ENCODE measurements at places on chromosomes 4 and X.

DNA sequence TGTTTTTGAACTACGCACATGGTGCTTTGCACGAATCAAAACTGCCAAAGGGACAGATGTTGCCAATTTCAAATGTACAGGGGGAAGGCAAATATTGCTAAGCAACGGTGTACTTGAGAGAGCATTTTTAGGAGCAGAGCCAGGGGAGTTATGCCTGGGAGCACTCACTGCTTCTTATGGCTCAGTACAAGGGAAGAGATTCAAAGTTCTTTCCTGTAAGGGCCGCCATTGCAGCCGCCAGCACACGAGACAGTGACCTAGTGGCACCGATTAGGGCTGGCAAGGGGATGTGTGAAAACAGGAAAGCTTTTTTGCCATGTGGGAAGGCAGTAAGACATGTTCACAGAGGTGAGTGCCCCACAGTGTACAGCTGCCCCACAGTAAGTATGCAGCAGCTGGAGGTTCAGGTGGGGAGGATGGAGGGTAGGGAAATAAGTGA, 133.8 kb downstream of the AFF1 start:
- no peak for DNase-seq

DNA sequence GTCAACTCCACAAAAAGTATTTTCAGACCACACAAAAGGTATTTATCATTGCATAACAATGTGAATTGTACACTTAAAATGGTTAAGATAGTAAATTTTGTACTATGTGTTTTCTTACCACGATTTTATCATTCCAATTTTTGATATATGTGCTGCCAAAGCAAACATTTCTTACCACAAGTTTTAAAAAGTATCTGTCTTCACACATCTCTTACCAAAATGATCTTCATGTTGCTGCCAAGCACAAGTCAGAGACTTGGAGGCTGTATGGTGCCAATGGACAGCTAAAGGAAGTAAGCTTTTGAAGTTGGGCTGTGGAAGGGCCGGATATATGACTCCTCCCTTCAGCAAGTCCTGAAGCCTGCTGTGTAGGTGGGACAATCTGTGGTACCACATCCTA, 67.9 kb downstream of the TMLHE start:
- no peak for DNase-seq

- DNase-seq, result no peak
Measured at GRCh38 chr4:74255096-74255495, 53.2 kb upstream of the EPGN start.

GRCh38 chrX:130799393-130799792, 103.6 kb downstream of the ENOX2 start:
- DNase-seq, result no peak

- no peak for DNase-seq
Measured at GRCh38 chr4:82786828-82787227, 11.8 kb downstream of the SCD5 start.

GRCh38 chrX:153766098-153766817, 2.2 kb downstream of the PLXNB3 start:
- no peak for DNase-seq

DNA sequence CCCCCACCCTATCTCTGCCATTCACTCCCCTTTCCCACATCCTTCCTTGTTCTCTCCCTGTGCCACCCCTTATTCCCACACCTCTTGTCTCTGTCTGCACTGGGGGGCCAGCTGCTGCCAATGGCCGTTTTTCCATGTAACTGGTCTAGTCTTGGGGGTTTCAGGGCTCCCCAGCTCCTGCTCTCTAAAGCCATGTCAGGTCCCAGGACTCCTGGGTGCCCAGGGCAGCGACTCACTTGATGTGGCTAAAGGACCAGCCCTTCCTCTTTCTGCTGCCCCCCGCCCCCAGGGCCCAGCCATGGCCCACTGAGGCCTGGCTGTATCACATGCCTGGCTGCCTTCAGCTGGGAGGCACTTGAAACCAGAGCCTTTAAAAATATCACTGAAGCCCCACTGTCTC, 10.0 kb downstream of the NLGN3 start:
- no peak for DNase-seq

GRCh38 chr4:24495388-24495787, 89.0 kb downstream of the DHX15 start:
- DNase-seq, result no peak

DNA sequence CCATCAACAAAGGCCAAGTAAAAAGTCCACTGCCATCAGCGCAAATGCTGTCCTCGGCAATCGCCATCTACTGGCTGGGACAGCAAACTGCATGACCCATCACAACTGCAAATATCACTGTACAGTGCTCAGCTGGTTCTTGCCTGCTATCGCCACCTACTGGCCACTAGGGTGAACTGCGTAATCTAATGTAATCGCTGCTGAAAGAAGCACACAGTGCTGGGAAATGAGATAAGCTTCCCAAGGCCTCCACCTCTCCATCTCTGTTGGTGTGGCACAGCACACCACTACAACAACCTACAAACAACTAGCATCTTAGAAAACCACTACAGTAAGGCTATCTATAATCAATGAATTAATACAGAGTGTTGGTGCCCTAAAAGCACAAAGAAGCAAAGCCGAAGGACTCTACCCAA, 298.3 kb downstream of the TEX13A start:
- DNase-seq, result no peak

GRCh38 chr4:90718931-90719330, 591.7 kb downstream of the CCSER1 start:
- no peak for DNase-seq

- DNase-seq, result no peak
Measured at GRCh38 chrX:9786798-9787635, 788 bp downstream of the SHROOM2 start.

GRCh38 chr4:37967736-37968135, 7.5 kb downstream of the PTTG2 start:
- DNase-seq, result no peak

GRCh38 chr4:163111588-163111987, 55.1 kb downstream of the NAF1 start:
- DNase-seq, result no peak

DNA sequence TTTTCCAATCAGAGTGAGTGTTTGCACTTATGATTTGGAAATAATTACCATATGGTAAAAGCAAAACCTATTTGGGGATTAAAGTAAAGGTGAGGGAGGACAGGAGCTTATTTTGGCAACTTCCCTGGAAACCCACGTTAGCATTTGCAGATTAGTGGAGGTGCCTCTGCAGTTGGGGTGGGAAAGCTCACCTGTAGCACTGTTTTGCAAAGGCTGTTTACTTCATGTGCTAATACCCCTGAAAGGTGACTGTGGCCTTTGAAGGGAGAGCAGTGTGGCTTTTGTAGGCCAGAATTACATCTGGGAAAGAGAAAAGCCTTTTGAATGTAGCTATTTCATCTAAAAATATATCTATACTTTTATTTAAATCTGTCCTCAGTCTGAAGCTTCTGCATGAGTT, 9.4 kb downstream of the SUPT20HL1 start:
- no peak for DNase-seq

GRCh38 chrX:330726-331150, 12.1 kb upstream of the GTPBP6 start:
- no peak for DNase-seq

DNA sequence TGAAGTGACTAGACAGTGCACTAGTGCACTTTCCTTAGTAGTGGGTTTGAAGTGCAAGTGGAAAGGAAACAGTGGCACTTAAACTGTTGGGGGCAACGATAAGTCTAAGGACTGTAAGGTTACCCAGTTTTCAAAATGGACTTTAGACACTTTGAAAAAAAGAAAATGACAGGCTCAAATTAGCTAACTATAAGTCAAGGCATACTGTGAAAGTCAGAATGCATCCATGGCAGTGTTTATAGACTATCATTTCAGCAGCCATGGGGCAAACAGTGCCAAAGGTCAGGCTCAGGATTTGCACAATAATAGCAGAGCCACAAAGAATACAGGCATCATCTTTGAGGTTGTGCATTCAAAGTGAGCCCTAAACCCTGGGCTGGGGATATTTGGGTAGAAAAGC, 104.4 kb downstream of the CXCL13 start:
- no peak for DNase-seq

GRCh38 chrX:139692908-139693307, 15.1 kb downstream of the MCF2 start:
- no peak for DNase-seq

DNA sequence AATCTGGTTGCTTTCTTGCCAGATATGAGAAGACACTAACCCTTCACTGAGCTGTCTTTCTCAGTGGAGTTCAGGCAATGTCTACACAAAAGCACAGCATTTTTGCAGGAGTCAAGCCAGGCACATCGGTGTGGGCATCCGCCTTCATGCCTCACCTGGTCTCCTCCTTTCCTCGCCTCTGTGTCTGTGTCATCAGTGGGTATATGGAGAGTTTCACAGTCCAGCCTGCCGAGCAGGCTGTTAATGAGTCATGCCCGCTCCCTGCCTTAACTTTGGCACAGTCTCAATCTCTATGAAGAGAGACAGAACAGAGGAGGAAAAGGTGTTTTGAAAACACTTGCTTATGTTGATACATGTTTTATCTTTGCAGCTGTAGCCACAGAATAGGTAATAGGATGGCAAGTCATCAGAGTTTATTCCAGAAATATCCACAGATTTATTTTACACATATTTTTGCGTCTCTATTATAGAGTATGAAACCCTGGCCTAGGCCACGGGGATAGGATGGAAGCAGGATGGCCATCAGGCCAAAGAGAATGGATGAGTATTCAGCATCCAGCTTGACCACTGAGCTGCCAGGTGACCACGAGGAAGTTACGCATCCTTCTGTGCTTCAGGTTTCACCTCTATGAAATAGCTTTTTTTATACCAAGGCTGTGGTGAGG, 32.8 kb upstream of the MAML3 start:
- no peak for DNase-seq

DNA sequence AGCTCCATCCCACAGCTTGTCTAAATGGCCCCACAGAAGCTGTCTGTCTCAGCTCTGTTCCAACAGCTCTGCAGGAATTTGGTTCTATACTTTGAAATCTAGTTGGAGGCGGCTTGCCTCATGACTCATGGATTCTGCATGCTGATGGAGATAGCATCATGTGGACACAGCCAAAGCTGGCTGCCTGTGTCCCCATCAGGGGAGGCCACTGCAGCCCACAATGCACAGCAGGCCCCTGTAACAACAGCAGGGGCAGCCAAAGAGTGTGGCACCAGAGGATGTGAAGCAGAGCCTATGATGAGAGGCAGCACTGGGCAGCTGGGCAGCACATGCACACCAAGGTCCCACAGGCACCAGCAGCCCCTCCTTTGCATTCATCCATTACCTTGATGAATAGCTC, 67.2 kb downstream of the DCAF12L1 start:
- no peak for DNase-seq

- no peak for DNase-seq
Measured at GRCh38 chrX:15430584-15430983, 46.4 kb upstream of the VEGFD start.

DNA sequence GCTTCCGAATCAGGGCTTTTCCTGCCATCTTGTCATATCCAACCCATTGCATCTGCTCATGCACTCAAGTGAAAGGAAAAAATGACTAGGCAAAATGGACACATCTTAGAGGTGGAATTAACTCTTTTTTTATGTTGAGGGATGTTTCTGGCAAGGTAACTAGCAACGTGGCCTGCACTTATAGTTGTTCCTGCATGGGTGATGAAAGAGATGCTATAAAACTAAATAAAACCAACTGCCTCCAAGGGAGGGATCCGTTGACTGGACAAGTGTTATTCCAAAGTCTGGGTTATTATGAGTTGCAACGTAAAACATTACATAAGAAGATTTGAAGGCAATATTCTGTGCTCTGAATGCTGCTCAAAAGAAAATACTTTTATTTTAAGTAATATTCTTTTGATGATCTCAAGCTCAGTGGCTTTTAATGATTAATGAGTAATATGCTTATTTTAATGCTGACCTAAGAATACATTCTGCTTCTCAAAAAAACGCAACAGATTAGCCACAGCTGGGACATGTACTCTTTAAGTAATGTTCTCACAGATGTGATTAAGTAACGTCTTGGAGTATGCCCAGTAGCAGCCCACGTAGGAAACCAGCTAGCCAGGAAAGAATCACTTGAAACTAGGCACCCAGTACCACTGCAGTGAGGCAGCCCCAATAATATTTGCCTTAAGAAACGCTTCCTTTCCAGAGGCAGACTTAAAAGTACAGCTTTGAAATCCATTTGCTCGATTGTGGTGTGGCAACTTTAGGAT, 27.4 kb downstream of the KLF3 start:
- no peak for DNase-seq

GRCh38 chr4:61246034-61246433, 45.9 kb downstream of the ADGRL3 start:
- no peak for DNase-seq

DNA sequence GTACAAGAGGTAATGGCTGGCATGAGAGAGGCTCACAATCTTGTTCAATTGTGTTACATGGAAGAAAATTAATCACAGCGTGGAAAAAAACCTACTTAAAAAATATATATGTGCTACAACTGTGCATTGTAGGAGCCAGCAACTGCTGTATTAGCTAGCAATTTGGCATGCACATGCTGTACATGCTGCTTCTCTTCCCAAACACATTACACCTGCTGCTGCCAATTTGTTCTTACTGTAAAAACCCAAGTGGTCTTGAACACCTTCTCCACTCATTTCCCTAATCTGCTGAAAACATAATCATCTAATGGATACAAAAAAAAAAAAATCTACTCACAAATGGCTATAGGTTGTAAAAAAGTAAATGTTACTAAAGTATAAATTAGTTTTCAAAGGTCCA, 264.2 kb downstream of the INPP4B start:
- DNase-seq, result no peak

DNA sequence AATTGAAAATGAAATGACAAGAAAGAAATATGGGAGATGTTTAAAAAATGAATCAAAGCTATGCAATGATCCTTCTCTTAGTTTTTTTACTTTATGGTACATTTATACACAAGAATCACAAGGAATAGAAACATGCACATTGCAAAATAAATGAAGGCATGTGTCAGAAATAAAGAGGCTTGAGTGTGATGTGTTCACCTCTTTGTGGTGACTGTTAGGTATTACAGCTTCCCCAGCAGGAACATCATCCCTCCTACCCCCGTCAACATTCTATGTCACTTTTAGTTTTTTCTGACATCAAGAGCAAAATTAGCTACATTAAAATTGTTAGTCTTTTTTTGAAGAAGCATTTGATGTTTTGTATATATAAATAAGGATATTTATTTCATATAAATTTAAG, 214.8 kb downstream of the SLC4A4 start:
- no peak for DNase-seq

DNA sequence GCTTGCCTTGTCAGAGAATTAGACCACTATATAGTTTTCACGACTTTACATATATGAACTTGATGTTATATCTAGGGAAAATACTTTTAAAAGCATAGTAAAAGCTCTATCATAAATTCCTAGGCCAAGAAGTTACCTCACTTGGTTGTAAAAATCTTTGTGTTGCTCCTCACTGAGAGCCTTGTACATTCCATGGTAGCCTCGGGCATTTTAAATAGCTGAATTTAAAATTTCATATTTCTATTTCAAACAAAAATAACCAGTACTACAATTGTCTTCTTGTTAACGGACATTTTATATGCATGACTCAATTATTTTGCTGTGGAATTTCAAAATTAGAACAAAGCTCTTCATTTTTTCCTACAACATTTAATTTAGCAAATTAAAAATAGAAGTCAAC, 107.6 kb downstream of the MID1 start:
- DNase-seq, result no peak

- DNase-seq, result no peak
Measured at GRCh38 chr4:23171976-23172375, 479.2 kb downstream of the GBA3 start.

GRCh38 chr4:118113220-118113619, 78.9 kb downstream of the NDST3 start:
- no peak for DNase-seq

All from urinary bladder (tissue), 4 donors.